ENCODE measurements at places on chromosomes 11 and 22.
A peak's percentile ranks its signal among the peaks of the same experiment; 100 is the strongest.

DNA sequence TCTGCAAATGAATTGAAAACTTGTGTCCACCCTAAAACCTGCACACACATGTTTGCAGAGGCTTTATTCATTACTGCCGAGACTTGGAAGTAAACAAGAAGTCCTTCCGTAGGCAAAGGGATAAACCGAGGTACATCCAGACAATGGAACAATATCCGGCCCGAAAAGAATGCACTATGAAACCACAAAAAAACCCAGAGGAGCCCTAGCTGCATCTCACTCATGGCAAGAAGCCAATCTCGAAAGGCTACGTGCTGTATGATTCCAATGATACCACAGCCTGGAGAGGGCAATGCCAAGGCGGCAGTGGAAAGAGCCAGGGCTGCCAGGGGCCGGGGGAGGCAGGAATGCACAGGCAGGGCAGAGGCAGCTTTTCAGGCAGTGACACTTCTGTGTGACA lies 3.2 kb upstream of the MRPL23 start:
- DNase-seq, result no peak

GRCh38 chr22:45008751-45009605 lies 827 bp downstream of the PHF21B start:
- peak; percentile 31 for DNase-seq

DNA sequence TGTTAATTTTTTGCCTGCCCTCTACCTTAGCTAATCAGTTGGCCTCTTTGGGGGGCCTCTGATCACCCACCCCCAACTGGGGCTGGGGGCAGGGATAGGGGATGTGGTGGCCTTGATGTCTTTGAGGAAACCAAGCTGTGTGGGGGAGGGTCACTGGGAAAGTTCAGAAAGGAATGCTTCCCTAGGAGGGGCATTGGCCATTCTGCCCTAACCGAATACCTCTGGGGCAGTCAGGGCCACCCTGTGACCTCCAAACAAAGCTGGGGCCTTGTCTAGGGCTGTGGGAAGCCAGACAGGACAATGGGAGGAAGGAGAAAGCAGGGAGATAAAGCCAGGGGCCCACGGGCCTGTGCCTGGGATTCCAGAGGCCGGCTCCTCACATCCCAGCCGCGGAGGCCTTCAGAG lies 97.5 kb downstream of the TSPAN18 start:
- DNase-seq, result no peak

- DNase-seq, result no peak
Observed at GRCh38 chr22:37491559-37492427, 5.6 kb upstream of the MFNG start.

- DNase-seq, result peak; percentile 25
Observed at GRCh38 chr11:119641983-119642745, 86.8 kb downstream of the NECTIN1 start.

- no peak for DNase-seq
Observed at GRCh38 chr11:17803754-17804334, 69.3 kb downstream of the KCNC1 start.

- DNase-seq, result no peak
Observed at GRCh38 chr11:128198216-128198772, 389.1 kb downstream of the ETS1 start.

- no peak for DNase-seq
Observed at GRCh38 chr22:27690599-27690998, 111.0 kb downstream of the MN1 start.

- DNase-seq, result no peak
Observed at GRCh38 chr22:19997561-19998231, 18.9 kb downstream of the ARVCF start.

- DNase-seq, result no peak
Observed at GRCh38 chr11:22878039-22878438, 17.8 kb upstream of the CCDC179 start.

GRCh38 chr11:113408206-113408605 lies 20.6 kb downstream of the ANKK1 start:
- no peak for DNase-seq

DNA sequence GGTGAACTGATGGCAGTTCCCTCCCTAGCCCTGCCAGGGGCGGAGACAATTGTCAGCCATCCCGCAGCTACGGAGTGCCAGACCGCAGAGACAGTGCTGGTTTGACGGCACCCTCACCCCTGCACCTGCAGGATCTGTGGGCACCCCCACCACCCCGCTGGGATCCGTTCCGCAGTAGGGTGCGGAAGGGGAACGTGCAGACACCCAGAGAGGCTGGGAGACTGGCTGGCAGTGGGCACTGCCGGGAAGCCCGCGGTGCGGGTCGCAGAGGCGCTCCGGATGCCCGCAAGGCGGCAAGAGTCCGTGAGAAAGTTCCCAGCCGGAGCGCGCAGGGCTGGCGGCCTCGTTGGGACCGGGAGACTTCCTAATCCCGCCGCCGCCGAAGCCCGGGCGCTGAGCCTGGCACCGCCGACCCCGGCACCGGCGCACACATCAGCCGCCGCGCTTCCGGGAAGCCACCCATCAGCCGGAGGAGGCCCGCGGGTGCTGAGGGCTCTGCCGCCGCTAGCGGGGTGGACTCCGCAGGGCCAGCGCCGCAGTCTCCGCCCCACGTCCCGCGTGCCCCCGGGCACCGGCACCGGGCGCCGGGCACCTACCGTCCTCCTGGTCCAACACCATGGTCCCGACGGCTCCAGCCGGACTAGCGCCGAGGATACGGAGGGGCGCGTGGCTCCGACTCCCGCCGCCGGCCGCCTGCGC lies 4.3 kb upstream of the LMO1 start:
- peak; percentile 24 for DNase-seq

DNA sequence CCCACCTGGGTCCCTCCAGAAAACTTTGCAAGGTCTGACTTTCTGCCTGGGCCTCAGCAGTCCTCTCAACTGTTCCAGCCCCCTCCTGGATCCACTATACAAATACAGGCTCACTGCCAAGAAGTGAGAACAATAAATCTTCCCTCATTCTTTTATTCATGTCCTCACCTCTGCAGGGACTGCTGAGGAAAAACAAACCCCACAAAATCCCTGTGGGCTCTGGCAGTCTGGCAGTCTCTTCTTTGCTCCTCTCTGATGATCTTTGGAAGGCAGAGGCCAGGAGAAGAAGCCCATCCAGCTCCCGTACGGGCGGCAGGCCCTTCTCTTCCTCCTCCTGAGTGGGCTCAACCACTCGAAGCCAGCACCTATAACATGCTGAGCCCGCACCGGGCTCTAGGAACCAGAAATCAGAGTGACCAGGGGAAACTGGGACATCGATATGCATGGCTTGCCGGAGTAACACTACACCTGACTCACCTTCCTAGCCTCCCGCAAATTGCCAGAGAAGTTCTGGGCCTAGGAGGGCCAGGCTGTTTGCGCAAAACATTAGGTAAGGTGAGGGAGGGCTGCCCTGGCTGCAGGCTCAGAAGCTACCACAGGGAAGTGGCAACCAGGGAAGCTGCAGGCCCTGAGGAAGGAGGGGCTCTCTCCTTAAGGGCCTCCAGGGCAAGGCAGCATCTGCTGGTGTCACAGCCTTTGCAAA lies 24.2 kb downstream of the TMPRSS5 start:
- no peak for DNase-seq

DNA sequence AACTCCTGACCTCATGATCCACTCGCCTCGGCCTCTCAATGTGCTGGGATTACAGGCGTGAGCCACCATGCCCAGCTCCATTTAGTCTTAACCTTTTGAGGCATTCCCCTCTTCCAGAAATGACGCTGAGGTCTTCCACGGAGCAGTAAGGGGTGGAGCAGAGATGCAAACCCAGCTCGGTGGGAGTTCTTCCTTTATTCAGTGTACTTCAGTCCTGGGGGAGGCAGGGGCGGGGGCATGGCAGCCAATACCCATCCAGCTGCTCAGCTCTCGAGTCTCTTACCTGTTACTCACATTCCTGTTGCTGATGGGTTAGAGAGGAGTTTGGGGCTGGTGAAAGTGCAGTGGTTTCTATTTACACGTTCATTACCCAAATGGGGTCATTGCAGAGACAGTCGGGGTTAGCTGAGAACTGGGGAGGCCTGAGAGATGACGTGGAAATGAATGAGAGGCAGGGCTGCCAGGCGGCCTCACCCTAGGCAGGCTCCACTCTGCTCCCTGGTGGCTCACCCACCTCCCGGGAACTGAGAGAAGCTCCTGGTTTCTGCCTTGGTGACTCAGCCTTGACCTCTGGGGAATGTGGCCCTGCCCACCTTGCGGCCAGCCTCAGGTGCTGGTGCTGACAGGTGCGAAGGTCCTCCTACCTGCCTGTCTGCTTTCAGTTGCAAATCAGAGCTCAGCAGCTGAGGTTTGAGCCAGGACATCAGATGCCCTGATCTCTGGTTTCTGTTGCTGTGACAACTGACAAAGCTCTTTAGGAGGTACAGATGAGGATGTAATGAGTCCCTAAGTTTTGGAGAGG lies 13.4 kb upstream of the ST14 start:
- no peak for DNase-seq

GRCh38 chr22:46976598-46976997 lies 214.1 kb downstream of the TBC1D22A start:
- no peak for DNase-seq

- no peak for DNase-seq
Observed at GRCh38 chr22:27526901-27527300, 274.7 kb downstream of the MN1 start.

- DNase-seq, result no peak
Observed at GRCh38 chr11:107157809-107158187, 139.5 kb upstream of the GUCY1A2 start.

- DNase-seq, result no peak
Observed at GRCh38 chr22:37505565-37505964, 13.7 kb downstream of the CARD10 start.

GRCh38 chr11:87142594-87142993 lies 104.9 kb downstream of the TMEM135 start:
- no peak for DNase-seq

DNA sequence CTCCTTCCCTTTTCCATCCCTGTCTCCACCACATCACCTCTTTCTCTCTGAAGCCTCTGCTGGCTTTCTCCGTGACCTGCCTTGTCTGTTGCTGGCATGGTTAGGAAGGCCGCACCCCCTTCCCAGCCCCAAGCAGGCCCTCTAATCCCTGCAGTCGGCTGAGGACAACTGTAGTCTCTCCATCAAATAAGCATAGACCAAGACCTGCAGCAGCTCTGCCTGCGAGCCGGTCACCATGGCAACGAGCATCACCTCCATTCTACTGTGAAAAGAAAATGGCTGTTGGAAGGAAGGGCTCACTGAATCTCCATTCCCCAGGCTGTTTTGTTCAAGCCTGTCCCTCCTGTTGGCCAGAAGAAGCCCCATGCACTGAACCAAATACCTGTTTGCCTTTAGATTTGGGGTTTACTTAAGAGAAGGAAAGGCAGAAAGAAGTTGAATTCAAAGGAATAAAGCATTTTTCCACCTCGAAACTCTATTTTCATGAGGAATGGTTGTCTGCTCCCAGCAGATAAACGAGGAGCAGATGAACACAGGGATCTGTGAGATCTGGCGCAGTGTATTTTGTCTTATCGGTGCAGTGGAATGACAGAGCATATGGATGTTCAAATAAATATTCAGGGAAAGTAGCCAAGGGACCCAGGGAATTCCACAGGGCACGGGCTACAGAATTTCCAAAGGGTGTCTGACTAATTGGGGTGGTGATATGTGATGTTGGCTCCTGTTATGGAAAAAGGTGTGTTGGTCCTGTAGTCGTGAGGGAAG lies 113.1 kb upstream of the TTC12 start:
- DNase-seq, result no peak

- no peak for DNase-seq
Observed at GRCh38 chr22:37556710-37557109, 3.6 kb upstream of the CDC42EP1 start.

DNA sequence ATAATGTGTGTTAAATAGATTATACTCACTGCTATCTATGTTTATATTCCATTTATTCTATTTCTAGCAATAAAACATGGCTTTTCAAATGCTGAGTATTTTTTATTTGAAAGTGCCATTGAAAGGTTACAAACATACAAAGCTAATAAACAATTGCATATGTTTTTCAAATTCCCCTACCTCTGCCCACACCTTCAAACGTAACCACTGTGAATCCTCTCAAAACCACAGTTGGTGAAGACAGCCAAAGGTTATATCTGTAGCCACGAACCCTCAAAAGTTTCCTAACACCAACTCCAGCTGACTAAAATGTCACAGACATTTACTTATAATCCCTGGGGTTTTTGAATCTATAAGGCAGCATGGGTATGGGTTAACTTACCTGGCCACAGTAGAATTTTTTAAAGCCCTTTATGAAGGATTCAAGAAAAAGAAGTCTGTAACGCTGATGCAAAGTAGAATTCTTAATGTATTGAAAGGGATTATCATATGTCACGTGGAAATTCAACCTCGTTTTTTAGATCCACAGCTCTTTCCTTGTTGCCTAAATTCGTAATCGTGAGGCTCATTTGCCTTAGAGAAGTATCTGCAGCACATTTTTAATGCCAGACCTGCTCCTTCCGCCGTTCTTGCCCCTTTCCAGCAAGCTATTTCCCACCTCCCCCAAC lies 122.5 kb upstream of the ZC3H12C start:
- no peak for DNase-seq
